ENCODE measurements at places on chromosomes 5 and 9.

DNA sequence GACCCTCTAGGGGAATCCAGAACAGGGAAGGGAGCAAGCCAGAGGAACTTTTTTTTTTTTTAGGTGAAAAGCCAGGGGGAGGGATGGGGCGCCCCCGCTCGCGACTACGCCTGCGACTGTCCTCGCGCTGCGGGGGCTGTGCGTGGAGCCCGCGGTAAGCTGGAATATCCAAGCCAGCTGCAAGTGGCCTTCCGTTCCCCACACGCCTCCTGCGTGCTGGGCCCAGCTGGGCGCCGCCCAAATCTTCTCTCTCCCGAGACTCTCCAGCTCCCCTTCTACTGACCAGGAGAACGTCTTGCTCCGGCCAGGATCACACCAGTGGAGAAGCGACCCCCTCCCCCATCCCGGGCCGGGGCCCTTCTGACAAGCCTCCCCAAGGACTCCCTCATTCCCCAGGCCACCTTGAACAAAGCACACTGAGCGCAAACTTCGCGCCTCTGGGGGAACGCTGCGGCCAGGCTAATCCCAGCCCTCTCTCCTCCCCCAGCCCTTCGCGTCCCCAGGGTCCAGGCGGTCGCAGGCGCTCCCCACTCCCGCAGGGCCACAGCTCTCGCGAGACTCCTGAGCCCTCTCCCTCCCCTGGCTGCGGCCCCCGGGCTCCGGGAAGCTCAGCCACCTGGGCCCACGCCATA is 6.6 kb downstream of the BARX1 start:
- DNase-seq: no peak

DNA sequence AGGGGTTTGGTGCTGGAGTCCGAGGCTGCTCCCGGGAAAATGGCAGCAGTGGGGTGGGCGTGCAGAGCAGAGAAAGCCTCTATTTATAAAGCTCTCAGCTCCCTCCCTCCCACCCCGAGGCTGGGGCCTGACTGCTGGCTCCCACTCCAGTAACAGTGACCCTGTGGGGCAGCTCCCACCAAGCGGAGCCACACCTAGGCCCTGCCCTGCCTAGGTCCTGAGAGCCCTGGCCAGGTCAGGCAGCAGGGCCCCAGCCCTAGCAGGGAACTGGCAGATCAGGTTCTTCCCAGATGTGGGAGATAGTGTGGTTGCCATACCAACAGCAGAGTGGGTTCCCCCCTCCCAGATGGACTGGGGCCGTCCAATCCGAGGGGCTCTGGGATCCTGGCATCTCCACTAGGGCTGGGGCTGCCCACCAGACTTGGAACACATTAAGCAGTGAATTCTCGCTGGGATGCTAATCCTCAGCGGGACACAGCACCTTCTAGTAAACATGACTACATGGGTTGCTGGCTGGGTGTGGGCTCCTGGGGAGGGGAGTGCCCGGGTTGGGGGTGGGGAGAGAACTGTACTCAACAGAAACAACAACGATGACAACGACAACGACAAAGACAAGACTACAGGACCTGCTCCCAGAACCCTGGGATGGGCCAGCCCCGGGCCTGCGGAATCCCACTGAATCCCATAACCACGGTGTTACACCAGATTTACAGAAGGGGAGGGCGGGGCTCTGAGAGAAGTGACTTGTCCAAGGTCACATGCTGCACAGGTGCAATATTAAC is 1.5 kb downstream of the SH3GLB2 start:
- no peak for DNase-seq

GRCh38 chr5:102722931-102723330 is 32.2 kb upstream of the PAM start:
- DNase-seq: no peak

- no peak for DNase-seq
Observed at GRCh38 chr9:134174073-134174449, 9.7 kb upstream of the RNU6ATAC start.

DNA sequence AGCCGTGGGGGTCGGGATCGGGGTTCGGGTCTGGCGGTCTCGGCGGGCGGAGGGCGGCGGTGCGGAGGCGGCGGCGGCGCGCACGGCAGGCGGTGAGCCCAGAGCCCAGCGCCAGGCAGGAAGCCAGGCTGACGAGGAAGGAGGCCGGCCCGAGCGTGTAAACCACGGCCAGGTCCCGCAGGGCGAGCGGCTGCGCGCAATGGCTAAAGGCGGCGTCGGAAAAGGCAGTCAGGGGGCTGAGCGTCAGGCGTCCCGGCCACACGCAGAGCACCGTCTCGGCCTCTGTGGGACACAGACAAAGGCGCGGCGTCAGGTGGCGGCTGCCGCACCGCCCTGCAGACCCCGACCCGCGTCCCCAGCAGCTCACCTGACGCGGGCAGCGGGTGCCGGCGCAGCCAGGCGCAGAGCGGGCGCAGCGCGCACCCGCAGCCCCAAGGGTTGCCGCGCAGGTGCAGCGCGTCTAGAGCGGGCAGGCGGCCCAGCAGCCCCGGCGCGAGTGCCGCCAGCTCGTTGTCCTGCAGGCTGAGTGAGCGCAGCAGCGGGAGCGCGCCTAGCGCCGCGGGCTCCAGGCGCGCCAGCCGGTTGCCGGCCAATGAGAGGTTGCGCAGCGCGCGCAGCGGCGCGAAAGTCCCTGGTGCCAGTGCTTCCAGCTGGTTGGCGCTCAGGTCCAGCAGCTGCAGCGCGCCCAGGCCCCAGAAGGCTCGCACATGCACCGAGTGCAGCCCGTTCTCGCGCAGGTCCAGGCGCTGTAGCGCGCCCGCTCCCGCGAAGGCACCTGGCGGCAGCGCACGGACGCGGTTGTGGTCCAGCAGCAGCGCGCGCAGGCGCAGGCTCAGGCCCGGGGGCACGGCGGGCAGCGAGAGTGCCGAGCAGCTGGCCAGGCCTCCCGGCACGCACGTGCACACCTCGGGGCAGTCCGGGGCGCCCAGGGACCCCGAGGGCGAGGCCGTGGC is 671 bp downstream of the LRRC26 start:
- DNase-seq: peak; percentile 61

DNA sequence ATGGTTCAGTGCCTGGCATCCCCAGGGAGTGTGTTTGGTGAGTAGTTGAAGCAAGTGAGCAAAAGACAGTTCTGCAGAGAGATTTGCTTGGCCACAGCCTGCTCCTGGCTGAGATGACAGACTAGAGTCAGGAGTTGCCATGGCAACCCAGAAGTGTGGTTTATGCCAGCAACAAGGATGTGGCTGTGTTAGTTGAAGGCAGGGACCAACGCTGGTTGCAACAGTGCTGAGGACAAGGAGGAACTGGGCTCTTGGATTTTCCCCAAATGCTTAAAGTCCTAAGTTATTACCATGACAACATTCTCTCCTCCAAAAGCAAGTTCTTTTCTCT is 2.7 kb downstream of the NXNL2 start:
- DNase-seq: no peak

GRCh38 chr9:110545705-110546104 is 33.8 kb downstream of the SVEP1 start:
- DNase-seq: no peak

GRCh38 chr9:99037769-99038483 is 67.0 kb upstream of the TGFBR1 start:
- DNase-seq: no peak

GRCh38 chr5:77851176-77852067 is 75.3 kb upstream of the TBCA start:
- peak; percentile 45 for DNase-seq

GRCh38 chr5:126982202-126982601 is 48.2 kb downstream of the MARCHF3 start:
- no peak for DNase-seq

DNA sequence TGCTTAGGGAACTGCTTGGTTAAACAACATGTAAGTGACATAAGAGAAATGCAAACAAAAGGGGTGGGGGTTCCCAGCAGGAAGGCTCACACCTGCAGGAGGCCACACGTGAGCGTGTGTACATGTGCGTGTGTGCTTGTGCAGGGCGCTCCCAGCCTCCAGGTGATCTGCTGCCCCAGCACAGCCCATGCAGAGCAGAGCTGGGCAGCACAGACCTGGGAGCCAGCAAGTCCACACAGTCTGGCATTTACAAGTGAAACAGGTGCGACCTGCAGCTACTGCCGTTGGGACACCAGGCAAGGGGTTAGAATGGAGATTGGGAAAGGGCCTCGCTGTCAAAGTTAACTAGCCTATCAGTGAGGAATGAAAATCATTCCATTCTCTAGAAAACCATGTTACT is 41.8 kb downstream of the GRAMD2B start:
- DNase-seq: no peak

DNA sequence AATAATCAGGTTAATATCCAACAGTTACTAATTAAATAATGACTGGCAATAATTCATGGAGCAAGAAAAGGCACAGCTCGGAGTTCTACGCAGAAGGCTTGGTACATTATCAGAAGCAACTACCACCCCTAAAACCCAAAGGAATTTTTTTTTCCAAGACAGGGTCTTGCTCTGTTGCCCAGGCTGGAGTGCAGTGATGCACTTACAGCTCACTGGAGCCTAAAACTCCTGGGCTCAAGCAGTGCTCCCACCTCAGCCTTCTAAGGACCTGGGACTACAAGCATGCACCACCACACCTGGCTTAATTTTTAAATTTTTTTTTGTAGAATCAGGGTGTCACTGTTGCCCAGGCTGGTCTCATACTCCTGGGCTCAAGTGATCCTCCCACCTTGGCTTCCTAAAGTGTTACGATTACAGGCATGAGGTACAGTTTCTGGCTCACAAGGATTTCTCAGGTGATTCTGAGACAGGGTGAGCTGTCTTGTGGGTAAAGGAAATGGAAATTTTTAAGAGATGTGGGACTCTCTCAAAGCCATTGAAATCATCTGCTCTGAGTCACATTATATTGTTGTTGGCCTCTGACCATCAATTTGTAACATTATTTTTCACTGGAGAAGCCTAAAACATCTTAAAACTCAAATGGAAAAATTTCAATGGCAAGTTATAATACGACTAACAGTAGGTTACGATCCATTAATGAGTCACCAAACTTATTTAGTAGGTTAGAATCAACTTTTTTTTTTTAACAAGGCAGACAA is 19.7 kb upstream of the HSDL2 start:
- DNase-seq: no peak

All from GM10248 (cell line).